ENCODE measurements at places on chromosomes 6 and 20.

DNA sequence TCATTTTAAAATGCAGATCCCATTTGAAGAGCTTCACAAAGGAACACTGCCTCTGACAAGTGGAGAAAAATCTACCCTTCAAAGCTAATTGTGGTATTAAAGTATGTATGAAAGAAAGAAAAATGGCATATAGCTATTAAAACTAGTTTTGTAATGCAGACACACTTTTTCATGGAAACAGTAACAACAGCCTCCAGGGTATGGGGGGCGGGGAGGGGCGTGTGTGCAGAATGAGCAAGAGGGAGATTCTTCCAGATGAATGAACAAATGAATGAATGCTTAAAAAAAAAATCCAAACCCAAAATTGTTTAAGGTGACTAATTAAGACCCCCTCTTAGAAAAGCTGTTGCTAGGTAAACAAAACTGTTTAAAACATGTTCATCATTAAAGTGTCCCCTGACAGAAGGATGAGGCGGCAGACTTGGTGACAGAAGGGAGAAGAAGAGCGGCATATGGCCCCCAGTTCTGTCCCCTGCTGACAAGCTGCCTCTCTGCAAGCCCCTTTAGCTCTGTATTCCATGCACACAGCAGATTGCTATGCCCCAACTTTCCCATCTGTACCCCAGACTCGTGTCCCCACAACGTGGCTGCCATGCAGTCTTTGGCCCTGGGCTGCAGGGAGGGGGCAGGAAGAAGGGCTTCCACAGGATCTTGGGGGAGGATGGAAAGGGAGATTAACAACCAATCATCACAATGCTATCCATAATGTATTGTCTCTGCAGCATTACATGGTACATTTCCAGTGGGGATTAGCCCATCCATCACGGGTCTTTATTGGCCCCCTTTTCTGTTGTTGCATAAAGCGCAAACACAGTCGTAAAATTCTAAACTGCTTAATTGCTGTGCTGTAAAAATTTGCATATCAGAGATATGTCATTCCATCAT is 108.4 kb upstream of the OLIG3 start:
- no peak for DNase-seq

DNA sequence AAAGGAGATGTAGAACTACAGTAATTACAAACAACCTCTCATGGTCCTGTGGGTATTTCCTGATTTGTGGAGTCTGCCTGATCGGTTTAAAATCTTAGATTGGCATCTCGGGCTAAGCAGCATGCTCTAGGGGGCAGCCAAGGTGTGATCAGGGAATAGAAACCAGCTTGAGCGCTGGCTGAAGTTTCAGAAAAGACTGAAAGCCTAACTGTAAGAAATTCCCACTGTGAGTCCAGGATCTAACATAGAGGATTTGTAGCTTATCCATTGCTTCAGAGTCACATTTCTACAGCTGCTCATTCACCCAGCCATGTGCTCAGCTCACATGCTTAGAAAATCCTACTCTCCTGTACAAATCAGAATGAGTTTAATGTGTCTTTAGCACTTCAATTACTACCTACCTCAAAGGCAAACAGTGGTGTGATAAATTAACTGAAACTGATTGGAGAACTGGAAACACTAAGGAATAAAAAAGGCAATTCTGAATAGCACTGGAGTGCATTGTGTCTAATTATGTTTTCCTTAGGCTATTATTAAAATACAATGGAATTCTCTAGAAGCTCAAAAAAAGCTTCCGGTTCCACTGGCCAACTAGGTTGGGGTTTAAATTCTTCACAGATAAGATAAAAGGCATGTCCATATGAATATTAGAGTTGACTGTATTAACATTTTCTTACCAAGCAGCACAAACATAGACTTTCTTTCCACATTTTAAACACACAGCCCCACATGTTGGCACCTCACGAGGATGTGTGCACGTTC is 73.8 kb upstream of the MPC1 start:
- no peak for DNase-seq

DNA sequence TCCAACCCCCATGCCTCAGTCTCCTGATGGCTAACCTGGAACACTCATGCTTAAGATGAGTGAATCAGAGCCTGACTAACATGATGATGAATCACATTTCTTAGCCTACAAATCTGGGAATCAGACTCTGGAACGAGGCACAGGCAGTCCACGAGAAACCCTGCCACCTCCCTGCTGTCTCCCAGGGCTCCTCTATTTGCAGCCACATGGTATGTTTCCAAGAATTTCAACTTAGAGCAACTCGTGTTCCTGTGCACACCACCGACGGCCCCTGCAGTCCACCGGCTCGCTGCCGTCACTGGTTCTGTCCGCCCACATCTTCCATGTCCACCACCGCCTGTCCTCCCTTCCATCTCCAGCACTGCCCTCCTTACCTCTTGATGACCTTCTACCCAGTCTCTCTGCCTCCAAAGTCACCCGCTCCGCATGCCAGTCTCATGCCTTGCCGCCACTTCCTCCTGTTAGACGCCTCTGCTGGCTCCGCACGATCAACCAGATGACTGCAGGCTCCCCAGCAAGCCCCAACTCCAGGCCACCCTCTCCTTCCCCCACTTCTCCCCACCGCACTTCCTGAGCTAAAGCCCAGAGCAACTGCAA is 87.6 kb downstream of the AGPAT4 start:
- no peak for DNase-seq

DNA sequence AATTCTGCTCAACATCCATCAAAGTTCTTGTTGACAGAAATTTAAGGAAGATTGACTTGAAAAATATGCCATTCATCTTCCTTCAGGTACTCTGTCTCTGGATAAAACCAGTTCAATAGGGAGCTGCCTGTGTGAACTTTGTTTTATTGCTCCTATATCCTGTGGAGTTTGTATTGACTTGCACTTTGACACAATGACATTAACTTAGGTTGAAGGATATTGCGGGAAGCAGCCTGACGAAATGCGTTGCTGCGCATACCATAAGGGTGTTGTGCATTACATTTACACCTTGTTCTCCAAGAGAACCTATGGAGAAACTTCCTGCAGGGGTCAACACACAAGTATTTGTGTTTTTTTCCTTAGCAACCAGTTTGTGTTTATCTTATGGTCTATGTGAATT is 185.4 kb upstream of the GRIK2 start:
- no peak for DNase-seq

GRCh38 chr20:5991623-5992441 is 41.4 kb downstream of the MCM8 start:
- no peak for DNase-seq

DNA sequence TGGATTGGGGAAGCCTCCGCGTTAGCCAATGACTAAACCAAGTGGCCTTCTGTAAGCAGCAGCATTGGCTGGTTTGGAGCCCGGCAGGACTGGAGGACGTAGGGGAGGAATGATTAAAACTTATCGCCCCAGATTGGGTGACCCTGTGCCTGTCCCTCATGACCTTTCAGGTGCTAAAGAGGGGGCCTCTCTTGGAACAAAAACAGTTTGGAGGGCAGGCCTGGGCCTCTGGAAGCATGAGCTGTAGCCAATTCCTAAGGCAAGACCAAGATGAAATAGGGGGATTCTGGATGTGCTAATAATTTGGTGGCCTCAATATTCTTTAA is 1.4 kb downstream of the GMPR start:
- no peak for DNase-seq

- no peak for DNase-seq
These were observed 71.1 kb downstream of the TAF4 start for GRCh38 chr20:61994546-61994945.

All from sigmoid colon (tissue), 7 donors.